ENCODE measurements at places on chromosomes 4 and X.

- DNase-seq: no peak
Measured at GRCh38 chrX:109934935-109935334, 68.0 kb upstream of the TMEM164 start.

DNA sequence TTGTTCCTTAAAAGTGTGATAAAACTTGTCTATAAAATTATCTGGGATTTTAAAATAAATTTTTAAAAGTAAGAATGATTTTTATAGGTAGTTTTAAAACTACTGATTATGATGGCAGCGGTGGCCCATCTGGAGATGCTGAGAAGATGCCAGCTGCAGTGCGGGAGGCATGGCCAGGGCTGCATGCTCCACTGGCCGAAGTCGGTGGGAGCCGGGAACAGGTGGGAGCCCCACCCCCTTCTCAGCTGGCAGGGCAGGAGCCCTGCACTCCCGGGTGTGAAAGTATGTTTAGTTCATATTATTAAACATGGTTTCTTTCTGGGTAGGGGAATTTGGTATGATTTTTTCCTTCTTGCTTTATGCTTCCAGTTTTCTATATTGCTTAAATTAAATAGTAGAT lies 63.8 kb downstream of the CORIN start:
- no peak for DNase-seq

DNA sequence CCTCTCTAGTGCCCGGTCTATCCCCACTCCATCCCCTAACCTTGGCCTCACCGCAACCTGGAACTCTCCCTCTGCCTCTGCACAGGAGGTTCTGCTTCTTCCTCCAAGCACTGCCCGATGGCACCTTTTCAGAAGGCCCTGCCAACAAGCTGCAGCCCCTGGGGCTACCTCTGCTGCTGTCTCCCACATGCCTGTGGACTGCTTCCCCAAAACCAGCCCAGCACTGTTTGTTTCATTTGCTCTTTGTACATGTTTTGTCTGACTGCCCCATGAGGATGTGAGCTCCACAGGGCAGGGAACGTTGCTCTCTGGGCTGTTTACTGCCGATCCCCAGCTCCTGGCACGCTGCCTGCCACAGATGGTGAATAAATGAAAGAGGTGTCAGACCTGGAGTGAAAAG lies 85.4 kb downstream of the INTS6L start:
- DNase-seq: no peak

- no peak for DNase-seq
Measured at GRCh38 chr4:186733778-186734177, 10.1 kb upstream of the FAT1 start.

DNA sequence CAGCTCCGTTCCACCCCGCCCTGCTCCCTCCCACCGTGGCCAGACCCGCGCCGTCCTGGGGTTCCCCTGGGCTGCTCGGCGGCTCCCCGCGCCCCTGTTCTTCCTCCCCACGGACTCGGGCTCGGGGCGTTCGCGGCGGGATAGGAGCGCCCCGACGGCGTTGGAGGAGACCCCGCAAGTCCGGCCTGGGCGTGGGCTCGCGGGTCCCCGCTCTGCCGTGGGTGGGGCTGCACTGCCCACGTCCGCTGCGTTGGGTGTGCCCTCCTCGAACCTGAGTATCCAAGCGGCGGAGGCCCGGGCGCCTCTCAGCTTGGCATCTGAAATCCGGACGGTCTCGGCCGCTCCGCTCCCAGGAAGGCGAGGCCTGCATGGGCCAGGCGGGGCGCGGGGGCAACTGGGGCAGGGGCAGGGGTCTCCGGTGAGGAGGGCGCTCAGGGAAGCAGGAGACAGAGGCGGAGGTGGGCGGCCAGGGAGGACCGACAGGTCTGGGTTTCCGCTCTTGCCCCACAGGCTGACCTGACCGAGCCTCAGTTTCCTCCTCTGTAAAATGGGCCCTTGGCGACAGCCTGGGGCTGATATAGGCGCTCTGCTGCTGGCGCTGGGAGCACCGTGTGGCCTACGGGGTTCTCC lies 12.0 kb upstream of the NAT8L start:
- peak; percentile 57 for DNase-seq

- DNase-seq: no peak
Measured at GRCh38 chr4:169582706-169583105, 29.7 kb downstream of the NEK1 start.

GRCh38 chr4:181909368-181909767 lies 333.8 kb upstream of the TENM3 start:
- DNase-seq: no peak

GRCh38 chr4:174218127-174218790 lies 65.2 kb downstream of the FBXO8 start:
- no peak for DNase-seq

GRCh38 chr4:5660185-5660584 lies 48.2 kb downstream of the EVC2 start:
- no peak for DNase-seq
